ENCODE measurements at places on chromosomes 11 and 22. TPM values are rescaled to one million over a fixed set of nuclear protein-coding genes. Genes with fewer than 3 reads are reported as not detected.

GRCh38 chr11:130071211-130071712, 1.6 kb downstream of the APLP2 start:
- no peak for DNase-seq

GRCh38 chr11:119809346-119809745, 80.3 kb upstream of the NECTIN1 start:
- no peak for DNase-seq

GRCh38 chr22:45302751-45303150, 7.0 kb upstream of the FAM118A start:
- no peak for DNase-seq

Gene ACR
- total RNA-seq: not detected

GRCh38 chr11:73950869-73951710, at the start of gene DNAJB13:
DNAJB13 (plus strand) TSS chr11:73951026; CDS start chr11:73951070, 44 bp downstream.
- DNase-seq: no peak

Gene CALCA
- total RNA-seq: not detected

Gene PRAME
- not detected for total RNA-seq

DNA sequence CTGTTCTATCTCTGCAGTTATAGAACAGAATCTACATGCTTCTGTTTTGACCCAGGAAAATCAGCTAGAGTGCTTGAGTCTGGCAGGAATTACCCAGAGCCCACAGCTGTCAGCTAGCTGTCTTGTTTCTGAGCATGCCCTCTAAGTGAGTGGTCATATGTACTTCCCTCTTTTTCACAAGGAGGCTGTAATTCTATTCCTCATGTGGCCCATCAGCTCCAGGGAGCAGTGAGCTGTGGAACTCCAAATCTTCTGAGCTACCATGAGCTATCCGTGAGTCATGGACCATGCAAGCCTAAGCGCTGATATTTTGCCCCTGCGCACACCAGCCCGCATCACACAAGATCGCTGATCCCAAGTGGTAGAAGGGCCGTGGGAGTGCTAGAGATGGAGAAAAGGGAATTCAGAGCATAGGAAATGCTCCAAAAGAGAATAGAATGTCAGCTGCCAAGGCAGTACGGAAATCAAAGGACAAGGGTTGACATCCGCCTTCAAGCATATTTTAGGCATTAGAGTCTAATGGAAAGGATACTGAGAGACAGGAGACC, 5.4 kb downstream of the FJX1 start:
- no peak for DNase-seq

All from tibial nerve (tissue), 4 donors.